ENCODE measurements at places on chromosomes 1 and 21.

DNA sequence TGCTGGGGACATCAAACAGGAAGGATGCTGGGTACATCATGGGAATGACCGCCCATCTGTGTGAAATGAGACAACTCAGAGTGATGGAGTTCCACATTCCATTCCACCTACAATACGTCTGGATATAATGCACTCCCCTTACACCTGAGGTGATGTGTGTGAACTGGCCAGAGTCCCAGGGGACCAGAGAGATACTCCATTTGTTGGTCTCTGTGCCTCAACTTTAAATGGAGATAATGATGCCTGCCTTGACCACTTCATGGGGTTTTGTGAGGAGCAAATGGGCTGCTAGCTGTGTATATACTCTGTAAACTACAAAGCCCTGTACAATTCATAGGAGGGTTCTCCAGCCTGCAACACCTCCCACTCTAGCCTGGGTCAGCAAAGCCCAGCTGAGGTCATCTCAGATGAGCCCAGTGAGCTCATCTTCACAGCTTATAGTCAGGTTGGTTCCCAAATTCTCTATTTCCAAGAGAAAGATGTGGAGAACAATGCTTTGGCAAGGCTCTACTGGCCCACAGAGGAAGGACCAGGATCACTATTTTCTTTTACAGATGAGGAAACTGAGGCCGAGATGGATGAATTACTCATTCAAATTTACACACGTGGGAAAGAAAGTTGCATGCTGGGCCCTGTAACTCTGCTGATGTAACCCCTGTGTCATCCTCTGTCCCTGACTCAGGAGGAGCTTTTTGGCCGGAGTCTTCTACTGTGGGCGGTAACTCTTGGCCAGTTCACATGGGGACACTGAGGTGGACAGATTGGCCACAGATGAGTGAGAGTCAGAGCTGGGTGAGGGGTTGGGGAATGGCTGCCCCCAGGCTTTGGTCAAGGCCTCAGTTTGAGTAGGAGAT lies 105.6 kb upstream of the GCLM start:
- no peak for DNase-seq

GRCh38 chr1:169468982-169469381 lies 16.8 kb downstream of the SLC19A2 start:
- DNase-seq: no peak

DNA sequence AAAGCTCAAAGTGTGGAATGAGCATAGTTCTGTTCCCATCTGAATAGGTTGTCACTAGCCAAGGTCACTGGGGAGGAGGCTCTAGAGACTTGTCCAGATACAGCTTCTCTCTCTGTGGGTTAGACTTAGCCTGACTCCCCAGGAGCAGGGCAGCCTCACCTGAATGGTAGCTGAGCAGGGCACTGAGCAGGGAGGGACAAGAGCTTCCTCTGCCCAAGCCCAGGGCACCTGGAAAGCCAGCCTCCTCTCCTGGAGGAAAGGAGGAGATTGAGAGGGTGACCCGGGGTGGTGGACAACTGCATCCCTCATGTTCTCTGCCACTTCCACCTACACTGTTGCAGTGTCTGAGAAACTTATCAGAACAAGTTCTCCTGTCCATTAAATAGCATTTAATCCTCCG lies 59.0 kb upstream of the F3 start:
- DNase-seq: no peak

- no peak for DNase-seq
Measured at GRCh38 chr1:203103216-203103615, 17.4 kb upstream of the MYOG start.

- DNase-seq: no peak
Measured at GRCh38 chr1:53575141-53575954, 116.1 kb downstream of the DMRTB1 start.

- DNase-seq: no peak
Measured at GRCh38 chr21:38699048-38699447, 106.7 kb upstream of the ETS2 start.

GRCh38 chr1:86621286-86621685 lies 74.4 kb downstream of the CLCA4 start:
- no peak for DNase-seq

- DNase-seq: no peak
Measured at GRCh38 chr21:31698461-31698860, 33.5 kb downstream of the SCAF4 start.

Data from HAP-1 (cell line).